Thoracic aorta (tissue), 2 donors: ENCODE measurements at places on chromosomes 7 and 10. TPM values are rescaled to one million over a fixed set of nuclear protein-coding genes. Genes with fewer than 3 reads are reported as not detected.

Gene GBX1
- total RNA-seq = not detected

- peak; percentile 67 for DNase-seq
Observed at GRCh38 chr10:73781879-73782748, at the start of gene CHCHD1. TSS of gene CHCHD1 (plus strand) at chr10:73782048. CDS start at chr10:73782076, 28 bp downstream.

DNA sequence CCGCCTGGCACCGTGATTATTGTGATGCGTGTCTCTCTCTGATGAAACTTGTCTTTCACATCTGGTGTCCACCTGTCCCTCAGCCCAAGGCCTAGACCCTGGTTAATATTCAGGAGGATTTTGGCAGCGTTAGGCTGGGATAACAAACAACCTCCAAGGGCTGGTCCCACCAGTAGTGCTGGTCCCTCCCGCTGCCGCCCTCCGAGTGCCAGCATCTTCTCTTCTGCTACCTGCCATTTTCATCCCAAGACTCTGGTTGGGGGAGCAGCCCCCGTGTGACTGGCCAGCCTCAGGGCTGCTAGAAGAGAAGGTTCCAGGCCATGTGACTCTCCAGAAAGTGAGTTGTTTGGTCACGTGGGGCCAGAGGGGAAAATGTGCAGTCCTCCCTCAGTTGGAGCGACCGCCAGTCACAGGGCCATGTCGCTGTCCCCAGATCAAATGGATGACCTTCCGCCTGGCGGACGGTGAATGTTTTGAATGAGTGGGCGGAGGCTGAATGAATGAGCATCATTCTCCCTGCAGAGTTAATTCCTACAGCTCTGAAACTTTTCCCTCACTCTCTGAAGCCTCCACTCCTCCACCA, 479.9 kb upstream of the FOXK1 start:
- no peak for DNase-seq

DNA sequence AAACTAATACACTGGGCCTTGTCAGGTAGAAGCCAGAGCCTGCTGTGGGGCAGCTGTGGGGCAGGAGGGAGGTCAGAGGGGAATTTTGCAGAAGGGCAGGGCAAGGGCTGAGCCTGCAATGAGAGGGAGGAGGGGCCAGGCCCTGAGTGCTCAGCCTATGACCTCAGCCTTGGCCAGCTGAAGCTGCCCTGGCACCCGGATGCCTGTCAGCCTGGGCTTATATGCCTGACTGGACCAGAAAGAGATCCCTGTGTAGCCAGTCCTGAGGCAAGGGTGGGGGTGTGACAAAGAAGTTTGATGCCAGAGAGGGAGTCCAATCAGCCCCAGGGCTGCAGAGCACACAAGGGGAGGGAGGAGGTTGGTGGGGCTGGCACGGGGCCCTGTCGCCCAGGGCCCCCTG, 22.3 kb upstream of the PRRT4 start:
- DNase-seq = no peak

DNA sequence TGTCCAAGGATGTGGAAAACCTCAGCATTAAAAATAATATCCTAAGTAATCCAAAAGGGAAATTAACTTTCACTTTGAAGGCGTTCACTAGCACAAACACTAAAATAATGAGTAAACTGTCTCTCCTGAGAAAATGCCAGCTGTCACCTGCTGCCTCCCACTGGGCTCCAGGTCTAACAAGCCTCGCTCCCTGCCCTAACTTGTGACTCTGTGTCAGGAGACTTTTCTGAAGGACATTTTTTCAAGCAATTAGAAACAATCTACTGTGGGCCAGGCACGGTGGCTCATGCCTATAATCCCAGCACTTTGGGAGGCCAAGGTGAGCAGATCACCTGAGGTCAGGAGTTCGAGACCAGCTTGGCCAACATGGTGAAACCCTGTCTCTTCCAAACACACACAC, 72.8 kb upstream of the GLCCI1 start:
- no peak for DNase-seq

DNA sequence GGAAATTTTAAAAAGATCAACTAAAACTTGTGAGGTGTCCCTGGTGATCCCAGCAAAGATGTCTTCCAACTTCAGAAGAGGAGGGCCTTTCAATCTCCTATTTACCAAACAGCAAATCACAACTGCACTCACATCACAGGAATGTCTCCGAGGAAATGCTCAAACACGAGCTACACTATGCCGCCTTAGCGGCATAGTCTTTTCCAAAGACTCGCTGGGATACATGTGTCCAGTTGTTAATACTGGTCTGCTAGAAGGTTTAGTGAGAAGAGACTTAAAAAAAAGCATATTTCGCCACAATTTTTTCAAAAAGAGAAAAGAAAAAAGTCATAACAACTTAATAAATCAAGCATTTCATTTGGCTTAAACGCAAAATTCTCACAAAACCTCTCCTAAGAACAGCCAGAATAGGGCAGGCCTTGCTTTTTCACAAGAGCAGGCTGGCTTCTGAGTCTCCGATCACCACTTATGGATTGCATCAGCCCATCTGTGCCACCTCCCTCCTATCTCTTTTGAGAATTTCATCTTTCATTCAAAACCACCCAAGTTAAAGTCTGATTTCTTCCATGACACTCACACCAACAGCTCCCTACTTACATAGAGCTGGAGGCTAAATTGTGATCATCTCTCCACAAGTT, 66.1 kb downstream of the GNA12 start:
- DNase-seq = no peak

GRCh38 chr7:117715784-117716445, 157.3 kb downstream of the CTTNBP2 start:
- no peak for DNase-seq

- no peak for DNase-seq
Observed at GRCh38 chr10:105968666-105969065, 1195.8 kb downstream of the SORCS1 start.

GRCh38 chr7:134365341-134366054, 48.8 kb upstream of the SLC35B4 start:
- DNase-seq = no peak

DNA sequence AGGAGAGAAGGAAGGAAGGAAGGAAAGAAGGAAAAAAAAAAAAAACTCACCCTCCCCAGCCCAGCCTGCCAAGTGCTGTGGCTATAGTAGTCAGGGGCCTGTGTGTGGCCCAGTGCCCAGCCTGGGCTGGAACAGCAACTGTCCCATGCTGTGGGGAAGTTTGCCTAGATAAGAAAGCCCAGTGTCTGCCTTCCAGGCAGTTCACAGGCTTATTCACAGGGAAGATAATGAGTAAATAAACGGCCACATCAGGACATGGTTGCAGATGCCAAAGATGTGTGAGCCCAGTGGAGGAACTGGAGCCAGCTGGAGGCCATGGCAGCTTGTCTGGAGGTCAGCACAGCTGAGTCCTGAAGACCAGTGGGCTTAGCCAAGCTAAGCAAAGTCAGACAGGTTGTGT, 132.4 kb upstream of the FOXK1 start:
- DNase-seq = no peak

DNA sequence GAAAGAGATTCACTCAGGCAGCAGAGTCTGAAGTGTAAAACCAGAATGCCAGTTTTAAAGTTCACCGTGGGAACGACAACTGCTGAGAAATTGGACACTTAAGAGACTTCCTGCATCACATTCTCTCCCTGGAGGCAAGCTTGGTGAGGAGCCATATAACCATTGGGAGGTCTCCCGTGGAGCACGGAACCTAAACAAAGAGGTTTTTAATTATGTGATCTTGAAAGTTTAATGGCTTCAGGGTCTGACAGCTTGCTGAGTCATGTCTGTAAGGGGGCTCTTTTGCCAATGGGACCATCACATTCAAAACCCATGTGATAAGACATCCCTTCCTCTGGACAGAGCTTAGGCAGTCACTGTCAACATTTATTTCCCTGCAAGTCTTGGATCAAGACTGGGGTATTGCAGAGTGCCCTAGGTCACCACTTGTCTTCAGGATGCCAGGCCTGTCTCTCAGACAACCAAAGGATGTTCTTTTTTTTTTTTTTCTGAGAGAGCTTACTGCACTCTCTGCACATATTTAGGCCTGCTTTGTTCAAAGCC, 674.4 kb downstream of the TYW1 start:
- no peak for DNase-seq

- no peak for DNase-seq
Observed at GRCh38 chr7:1987591-1988532, 244.9 kb downstream of the MAD1L1 start.

DNA sequence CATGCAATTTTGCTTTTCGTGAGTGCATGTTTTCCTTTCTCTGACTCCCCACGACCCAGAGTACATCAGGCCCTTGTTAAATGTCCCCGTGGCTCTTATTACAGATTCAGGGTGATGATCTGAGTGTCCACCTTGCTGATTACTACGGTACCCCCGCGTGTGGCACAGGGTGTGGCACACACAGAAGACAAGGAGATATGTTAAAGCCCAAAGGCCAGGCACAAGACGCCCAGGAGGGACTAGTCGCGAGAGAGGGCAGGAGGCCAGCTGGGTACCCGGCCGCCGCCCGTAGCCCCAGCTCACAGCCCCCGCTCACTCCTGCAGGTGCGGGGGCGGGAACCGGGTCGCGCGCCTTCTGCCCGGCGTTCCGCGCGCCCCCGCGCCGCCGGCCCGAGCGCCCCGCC, 281 bp upstream of the EXOC6 start:
- no peak for DNase-seq
